ENCODE measurements at places on chromosomes 1 and 21.

DNA sequence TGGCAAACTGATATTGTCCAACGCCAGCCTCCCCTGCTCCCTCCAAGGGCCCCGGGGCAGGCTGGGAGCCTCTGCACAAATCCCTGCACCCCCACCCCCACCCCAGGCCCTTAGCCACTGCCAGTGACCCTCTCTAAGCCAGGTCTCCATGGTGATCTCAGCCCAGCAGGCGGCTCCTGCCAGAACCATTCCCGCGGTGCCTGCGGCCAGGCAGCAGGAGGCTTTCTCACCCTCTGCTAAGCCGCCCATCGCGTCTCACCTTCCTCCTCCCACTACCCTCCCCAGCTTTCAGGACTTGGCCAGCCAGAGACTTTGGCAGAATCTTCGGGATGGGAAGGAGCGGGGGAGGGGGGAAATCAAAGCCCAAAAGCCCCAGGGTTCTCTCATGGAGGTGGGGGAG, 46.8 kb upstream of the WASF2 start:
- no peak for DNase-seq

GRCh38 chr1:51345300-51345687, 14.9 kb upstream of the TTC39A start:
- no peak for DNase-seq

- no peak for DNase-seq
Observed at GRCh38 chr1:921011-921837, 2.5 kb upstream of the SAMD11 start.

GRCh38 chr1:2128189-2128901, 66.2 kb downstream of the FAAP20 start:
- no peak for DNase-seq

DNA sequence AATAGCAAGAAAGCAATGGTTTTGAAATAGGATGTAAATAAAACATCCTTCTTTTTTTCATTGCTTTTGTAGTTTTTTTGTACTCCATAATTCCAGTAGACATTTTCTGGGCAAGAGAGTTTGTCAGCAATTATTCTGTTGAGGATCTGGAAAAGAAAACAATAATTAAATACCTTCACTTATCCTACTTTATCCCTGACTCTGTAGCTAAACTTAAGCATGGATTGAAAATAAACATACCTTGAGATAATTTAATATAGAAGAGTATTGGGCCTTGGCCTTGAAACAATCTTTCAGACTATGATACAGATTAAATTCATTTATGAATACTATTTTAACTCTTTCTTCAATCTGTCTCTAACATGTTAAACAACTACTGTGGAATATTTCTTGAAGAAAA, 321.2 kb downstream of the CHRM3 start:
- no peak for DNase-seq

GRCh38 chr21:43611598-43612369, 47.5 kb downstream of the HSF2BP start:
- no peak for DNase-seq

Data from T-helper 2 cell (primary cell).